GM12892 (cell line): ENCODE measurements at places on chromosomes 6 and 20.

DNA sequence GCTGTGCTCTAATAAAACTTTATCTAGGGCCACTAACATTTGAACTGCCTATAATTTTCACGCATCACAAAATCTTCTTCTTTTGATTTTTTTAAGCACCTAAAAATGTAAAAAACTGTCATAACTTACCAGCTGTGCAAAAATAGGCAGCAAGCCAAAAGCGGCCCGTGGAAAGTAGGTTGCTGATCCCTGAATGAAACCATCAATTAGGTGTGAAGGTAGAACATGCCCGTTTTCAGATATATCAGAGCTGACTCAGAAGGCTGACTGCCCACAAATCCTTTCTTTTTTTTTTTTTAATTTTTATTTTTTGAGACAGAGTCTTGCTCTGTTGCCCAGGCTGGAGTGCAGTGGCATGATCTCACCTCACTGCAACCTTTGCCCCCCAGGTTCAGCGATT is 4.9 kb upstream of the IPCEF1 start:
- DNase-seq, result no peak

- DNase-seq, result no peak
Measured at GRCh38 chr6:144362042-144363018, 77.2 kb downstream of the UTRN start.

DNA sequence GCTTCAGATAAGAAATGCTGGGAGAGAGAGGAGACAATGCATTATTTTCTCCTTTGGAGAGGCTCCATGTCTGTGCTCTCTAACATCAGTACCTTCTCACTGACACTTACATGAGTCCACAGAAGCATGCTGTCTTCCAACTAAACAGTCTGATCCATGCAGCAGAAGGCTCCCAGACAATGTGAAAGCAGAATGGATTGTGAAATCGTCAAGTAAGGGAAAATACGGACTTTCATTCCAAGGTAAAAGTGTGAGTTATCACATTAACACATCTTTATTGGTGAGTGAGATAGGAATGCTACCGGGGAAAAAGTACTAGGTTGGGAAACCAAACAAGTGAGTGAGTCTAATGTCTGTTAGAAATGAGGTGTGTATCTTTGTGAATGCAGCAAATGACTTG is 167.6 kb upstream of the KCNK16 start:
- no peak for DNase-seq

GRCh38 chr6:5125152-5126006 is 40.2 kb downstream of the PPP1R3G start:
- no peak for DNase-seq

DNA sequence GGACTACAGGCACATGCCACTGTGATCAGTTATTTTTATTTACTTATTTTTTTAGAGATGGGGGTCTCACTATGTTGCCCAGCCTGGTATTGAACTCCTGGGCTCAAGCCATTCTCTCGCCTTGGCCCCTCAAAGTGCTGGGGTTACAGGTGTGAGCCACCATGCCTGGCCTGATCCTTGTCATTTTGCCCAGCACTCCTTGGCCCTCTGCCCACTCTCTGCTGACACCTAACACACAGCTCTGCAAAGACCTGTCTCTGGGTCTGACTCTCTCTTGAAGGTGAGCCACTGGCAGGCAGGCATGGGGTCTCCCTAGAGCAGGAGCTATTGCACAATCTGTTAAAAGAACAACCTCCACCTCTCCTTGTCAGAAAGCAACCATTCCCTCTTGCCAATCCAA is 155.6 kb downstream of the ZFP64 start:
- no peak for DNase-seq
